ENCODE measurements at places on chromosomes 7 and 10.
A peak's percentile ranks its signal among the peaks of the same experiment; 100 is the strongest.

DNA sequence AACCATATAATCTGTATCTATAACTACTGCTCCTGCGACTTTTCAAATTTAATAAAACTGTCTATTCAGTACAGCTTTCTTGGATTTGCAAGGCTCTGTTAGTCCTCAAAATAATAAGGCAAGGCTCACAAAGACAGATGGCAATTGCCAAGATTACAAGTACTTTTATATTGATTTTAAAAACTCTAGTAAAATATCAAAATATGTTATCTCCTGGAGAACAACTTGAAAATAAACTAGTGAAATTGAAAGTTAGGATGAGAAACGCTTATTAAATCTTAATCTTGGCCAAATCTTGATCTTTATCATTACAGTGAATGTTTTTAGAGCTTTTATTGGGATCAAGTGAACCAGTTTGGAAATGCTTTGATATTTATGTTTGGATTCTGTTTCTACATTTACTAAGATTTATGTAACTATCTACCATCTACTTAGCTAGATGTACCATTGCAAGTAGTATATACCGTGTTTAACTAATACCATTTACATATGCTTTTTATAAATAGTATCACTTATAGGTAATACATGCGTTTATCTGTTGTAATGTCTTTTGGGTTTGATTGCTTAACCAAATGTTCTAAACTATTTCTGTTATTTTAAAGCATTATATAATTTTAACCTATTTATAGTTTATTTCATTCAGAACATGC is 70.0 kb downstream of the CABCOCO1 start:
- no peak for DNase-seq
- no peak overlapping the region for H3K4me3 ChIP-seq
- H3K27me3 ChIP-seq: no peaks in the 10 kb centered on the region
- no peaks in the 10 kb centered on the region for H3K36me3 ChIP-seq

DNA sequence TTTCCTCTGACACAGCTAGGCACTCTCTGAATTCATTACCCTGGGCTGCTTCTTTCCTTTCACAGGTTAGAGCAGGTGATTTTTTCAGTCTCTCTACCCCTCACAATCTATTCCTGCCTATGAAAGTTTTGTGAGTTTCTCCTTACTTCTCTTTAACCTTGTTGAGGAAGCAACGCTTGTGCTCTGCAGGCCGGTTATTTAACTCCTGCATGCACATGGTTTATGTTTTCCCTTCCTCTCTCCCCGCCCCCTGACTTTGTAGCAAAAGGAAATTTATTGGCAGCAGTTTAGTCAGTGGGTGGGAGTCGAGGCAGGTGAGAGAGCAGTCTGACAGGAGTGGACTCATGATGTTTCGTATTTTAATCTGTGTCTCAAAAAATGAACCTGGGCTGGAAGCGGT is 91.9 kb downstream of the CELF2 start:
- DNase-seq: no peak
- no peak overlapping the region for H3K27ac ChIP-seq
- no peaks in the 10 kb centered on the region for H3K27me3 ChIP-seq
- no peak overlapping the region for H3K4me3 ChIP-seq
- no peaks in the 10 kb centered on the region for H3K4me1 ChIP-seq

DNA sequence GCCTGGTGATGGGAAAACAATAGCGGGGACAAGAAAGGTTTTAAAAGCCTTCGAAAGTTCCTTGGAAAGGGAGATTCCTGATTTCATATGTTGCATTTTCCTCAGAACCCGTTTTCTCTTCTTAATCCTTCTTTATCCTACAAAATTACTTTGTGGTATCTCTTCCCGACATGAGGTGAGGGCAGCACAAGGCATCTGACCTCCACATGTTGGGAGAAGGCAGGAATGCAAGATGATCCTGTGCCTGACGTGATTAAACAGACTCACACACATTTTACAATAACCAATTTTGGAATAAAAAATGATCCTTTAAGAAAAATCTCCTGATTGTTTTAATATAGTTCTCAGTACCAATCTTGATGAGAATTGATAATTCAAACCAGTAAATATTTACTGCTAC is 153.3 kb upstream of the MKLN1 start:
- no peaks in the 10 kb centered on the region for H3K36me3 ChIP-seq
- peaks cover 13% of the 10 kb centered on the region for H3K4me1 ChIP-seq
- no peaks in the 10 kb centered on the region for H3K27me3 ChIP-seq
- peak overlapping the region; percentile 61 for H3K27ac ChIP-seq
- DNase-seq: no peak

DNA sequence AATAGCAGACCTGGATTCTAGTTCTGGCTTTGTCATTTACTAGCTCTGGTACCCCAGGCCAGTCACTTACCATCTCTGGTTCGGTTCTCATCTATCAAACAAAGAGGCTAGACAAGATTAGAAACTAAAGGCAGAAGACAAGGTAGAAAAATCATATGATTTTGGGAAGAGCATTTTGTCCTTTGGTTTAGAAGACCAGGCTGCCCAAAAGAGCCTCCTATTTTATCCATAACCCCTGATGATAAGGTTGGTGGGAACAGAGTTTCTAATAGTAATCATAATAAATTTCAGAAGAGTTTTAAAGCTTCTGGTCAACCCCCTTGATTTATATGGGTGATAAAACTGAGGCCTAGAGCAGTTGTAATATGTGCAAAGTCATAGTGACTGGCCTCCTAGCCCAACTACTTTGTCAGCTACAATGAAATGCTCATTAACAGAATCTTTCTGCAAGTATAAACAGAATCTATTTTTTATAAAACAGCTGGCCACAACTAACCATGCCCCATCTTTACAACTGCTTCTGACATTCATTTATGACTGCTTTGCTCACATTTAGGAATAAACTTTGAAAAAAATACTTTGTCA is 23.4 kb downstream of the COX15 start:
- H3K27me3 ChIP-seq: no peaks in the 10 kb centered on the region
- H3K4me3 ChIP-seq: no peak overlapping the region
- H3K27ac ChIP-seq: peak overlapping the region; percentile 70
- no peak for DNase-seq

DNA sequence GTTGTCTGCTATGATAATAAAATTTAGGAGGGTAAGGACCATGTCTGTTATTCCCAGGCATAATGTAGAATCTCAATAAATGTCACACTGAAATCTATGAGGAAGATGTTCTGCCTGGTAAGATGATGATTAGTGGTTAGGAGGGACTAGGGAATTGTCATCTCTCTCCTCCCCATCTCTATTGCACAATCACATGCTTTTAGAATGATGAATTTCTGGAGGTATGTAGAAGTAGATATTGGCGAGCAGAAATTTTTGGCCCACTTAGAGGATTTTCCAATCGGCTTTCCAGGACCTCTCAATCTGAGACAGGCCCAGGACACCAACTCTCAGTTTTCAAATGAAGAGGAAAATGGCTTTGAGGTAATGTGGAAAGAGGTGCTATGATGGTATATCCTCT is 2.0 kb upstream of the PITX3 start:
- DNase-seq: peak; percentile 69
- no peaks in the 10 kb centered on the region for H3K27me3 ChIP-seq
- peaks cover 6% of the 10 kb centered on the region for H3K36me3 ChIP-seq
- no peak overlapping the region for H3K4me3 ChIP-seq

GRCh38 chr7:158142657-158143056 is 445.0 kb downstream of the PTPRN2 start:
- no peak overlapping the region for H3K4me3 ChIP-seq
- no peak overlapping the region for H3K27ac ChIP-seq
- peaks cover 6% of the 10 kb centered on the region for H3K36me3 ChIP-seq
- DNase-seq: no peak
- no peaks in the 10 kb centered on the region for H3K4me1 ChIP-seq

DNA sequence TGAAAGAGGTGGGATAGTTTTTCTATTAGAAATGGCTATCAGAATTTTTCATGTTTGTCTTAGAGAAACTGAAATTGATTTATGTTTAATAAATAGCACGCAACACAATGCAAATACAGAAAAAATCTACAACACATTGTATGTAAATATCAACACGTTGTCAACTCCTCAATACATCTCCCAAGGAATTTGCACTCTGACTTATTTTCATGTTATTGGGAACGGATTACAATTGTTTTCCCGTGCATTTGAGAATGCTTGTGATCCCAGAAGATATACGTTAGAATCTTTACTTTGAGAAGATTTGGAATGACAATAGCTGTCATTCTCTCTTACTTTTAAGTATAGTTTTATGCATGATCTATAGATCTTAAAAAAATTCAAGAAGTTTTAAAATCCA is 313.8 kb upstream of the AKR1E2 start:
- H3K36me3 ChIP-seq: peaks cover 6% of the 10 kb centered on the region
- no peaks in the 10 kb centered on the region for H3K27me3 ChIP-seq
- DNase-seq: no peak
- H3K4me3 ChIP-seq: no peak overlapping the region
- H3K27ac ChIP-seq: peak overlapping the region; percentile 76
- peaks cover 9% of the 10 kb centered on the region for H3K4me1 ChIP-seq

- peaks cover 30% of the 10 kb centered on the region for H3K36me3 ChIP-seq
- DNase-seq: peak; percentile 64
- H3K27ac ChIP-seq: peak overlapping the region; percentile 87
- H3K4me1 ChIP-seq: peaks cover 36% of the 10 kb centered on the region
- no peaks in the 10 kb centered on the region for H3K27me3 ChIP-seq
These were observed 1.8 kb downstream of the BRI3 start for GRCh38 chr7:98283127-98283886.

GRCh38 chr10:52805414-52806285 is 33.1 kb upstream of the MBL2 start:
- no peak for DNase-seq
- H3K4me1 ChIP-seq: peaks cover 11% of the 10 kb centered on the region
- no peak overlapping the region for H3K4me3 ChIP-seq
- no peaks in the 10 kb centered on the region for H3K36me3 ChIP-seq

- H3K27me3 ChIP-seq: no peaks in the 10 kb centered on the region
- H3K4me1 ChIP-seq: peaks cover 15% of the 10 kb centered on the region
- DNase-seq: no peak
- H3K4me3 ChIP-seq: no peak overlapping the region
- H3K36me3 ChIP-seq: no peaks in the 10 kb centered on the region
- H3K27ac ChIP-seq: no peak overlapping the region
These were observed 299.4 kb downstream of the PTEN start for GRCh38 chr10:88162852-88163251.

DNA sequence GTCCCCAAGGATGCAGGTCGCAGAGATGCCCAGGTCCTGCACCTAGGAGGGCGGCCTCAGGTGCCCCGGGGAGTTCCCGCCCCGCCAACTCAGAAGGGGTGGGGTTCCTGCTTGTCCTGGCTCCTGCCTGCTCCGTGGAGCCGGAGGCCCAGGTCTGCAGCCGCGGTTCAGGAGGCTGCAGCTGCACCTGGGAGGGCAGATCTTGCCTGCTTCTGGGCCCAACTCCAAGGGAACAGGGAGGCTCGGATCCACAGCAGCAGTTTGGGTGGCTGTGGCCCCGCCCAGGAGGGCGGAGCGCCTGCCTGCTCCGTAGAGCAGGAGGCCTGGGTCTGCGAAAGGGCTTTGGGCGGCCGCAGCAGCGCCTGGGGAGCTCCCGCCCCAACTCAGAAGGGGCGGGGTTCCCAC is 108.2 kb upstream of the EGR2 start:
- DNase-seq: no peak
- H3K27me3 ChIP-seq: no peaks in the 10 kb centered on the region
- no peaks in the 10 kb centered on the region for H3K36me3 ChIP-seq
- no peak overlapping the region for H3K27ac ChIP-seq
- peaks cover 12% of the 10 kb centered on the region for H3K4me1 ChIP-seq
- no peak overlapping the region for H3K4me3 ChIP-seq

DNA sequence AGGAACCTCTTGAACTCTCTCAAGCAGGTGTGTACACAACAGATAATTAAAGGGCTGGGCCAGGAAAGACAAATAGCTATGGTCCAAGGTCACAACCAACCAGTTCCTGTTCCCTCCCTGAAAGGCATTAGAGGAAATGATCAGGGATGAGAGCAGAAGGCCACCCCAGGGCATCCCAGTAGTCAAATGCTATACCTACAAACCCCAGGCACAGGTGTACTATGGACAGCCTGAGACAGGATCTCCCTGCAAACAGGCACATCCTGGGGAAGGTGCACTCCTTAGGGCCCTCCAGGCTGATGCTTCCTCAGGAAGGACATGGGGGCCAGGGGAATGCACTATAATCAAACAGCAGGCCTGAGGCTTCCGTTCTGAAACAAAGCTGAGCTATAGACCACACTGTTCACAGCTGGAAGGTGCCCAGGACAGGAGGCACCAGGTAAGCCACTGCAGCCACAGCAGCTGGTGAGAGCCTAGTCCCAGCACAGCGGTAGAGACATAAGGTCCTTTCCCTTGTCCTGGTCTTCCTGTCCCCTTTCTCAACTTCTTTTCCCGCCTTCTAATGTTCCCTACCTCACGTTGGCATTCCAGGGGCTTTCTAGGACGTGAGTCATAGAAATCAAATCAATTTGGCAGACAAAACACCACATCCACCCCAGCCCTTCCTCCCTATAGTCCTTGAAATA is 13.3 kb downstream of the PARP12 start:
- DNase-seq: peak; percentile 46
- H3K4me3 ChIP-seq: no peak overlapping the region
- peaks cover 11% of the 10 kb centered on the region for H3K4me1 ChIP-seq
- peaks cover 38% of the 10 kb centered on the region for H3K36me3 ChIP-seq
- H3K27ac ChIP-seq: peak overlapping the region; percentile 15
- H3K27me3 ChIP-seq: no peaks in the 10 kb centered on the region

GRCh38 chr10:34475274-34475646 is 339.8 kb downstream of the PARD3 start:
- no peaks in the 10 kb centered on the region for H3K27me3 ChIP-seq
- peaks cover 6% of the 10 kb centered on the region for H3K36me3 ChIP-seq
- peak overlapping the region; percentile 73 for H3K27ac ChIP-seq
- no peak for DNase-seq

GRCh38 chr7:108239501-108240225 is 109.5 kb upstream of the LAMB4 start:
- H3K27ac ChIP-seq: no peak overlapping the region
- no peaks in the 10 kb centered on the region for H3K27me3 ChIP-seq
- peaks cover 13% of the 10 kb centered on the region for H3K4me1 ChIP-seq
- DNase-seq: no peak
- H3K4me3 ChIP-seq: no peak overlapping the region
- H3K36me3 ChIP-seq: no peaks in the 10 kb centered on the region

- no peak overlapping the region for H3K4me3 ChIP-seq
- H3K4me1 ChIP-seq: no peaks in the 10 kb centered on the region
- no peaks in the 10 kb centered on the region for H3K36me3 ChIP-seq
- no peak overlapping the region for H3K27ac ChIP-seq
- peaks cover 99% of the 10 kb centered on the region for H3K27me3 ChIP-seq
- DNase-seq: no peak
These were observed 7.1 kb downstream of the GRM8 start for GRCh38 chr7:127245607-127246006.

- H3K36me3 ChIP-seq: peaks cover 23% of the 10 kb centered on the region
- H3K4me1 ChIP-seq: peaks cover 24% of the 10 kb centered on the region
- H3K4me3 ChIP-seq: no peak overlapping the region
- DNase-seq: no peak
- peak overlapping the region; percentile 22 for H3K27ac ChIP-seq
These were observed 19.5 kb downstream of the STAM start for GRCh38 chr10:17663450-17663849.

- H3K27ac ChIP-seq: no peak overlapping the region
- no peaks in the 10 kb centered on the region for H3K27me3 ChIP-seq
- DNase-seq: no peak
- H3K4me3 ChIP-seq: no peak overlapping the region
- no peaks in the 10 kb centered on the region for H3K4me1 ChIP-seq
These were observed 116.6 kb downstream of the DOCK4 start for GRCh38 chr7:112089551-112089950.

Data from MCF 10A (cell line).